Bronchial smooth muscle cell (primary cell): ENCODE measurements at places on chromosomes 11 and 22. TPM values are rescaled to one million over a fixed set of nuclear protein-coding genes. Genes with fewer than 3 reads are reported as not detected.

The FAM180B gene
- 0.09 and 0.16 TPM in 2 replicates for total RNA-seq

The CHEK2 gene
- 7.4 and 18.1 TPM in 2 replicates for total RNA-seq

The MMP13 gene
- not detected in 2 replicates for total RNA-seq

The CDC42BPG gene
- total RNA-seq: 0.16 and 0.69 TPM in 2 replicates

The MPZL2 gene
- total RNA-seq: under 0.01 and 0.17 TPM in 2 replicates

The FAM181B gene
- not detected in 2 replicates for total RNA-seq
